ENCODE measurements at places on chromosomes 4 and X.
A peak's percentile ranks its signal among the peaks of the same experiment; 100 is the strongest.

- no peak for DNase-seq
Measured at GRCh38 chr4:122643257-122643656, 22.4 kb upstream of the IL21 start.

GRCh38 chr4:184815046-184815877 lies 10.5 kb downstream of the ACSL1 start:
- DNase-seq = no peak

DNA sequence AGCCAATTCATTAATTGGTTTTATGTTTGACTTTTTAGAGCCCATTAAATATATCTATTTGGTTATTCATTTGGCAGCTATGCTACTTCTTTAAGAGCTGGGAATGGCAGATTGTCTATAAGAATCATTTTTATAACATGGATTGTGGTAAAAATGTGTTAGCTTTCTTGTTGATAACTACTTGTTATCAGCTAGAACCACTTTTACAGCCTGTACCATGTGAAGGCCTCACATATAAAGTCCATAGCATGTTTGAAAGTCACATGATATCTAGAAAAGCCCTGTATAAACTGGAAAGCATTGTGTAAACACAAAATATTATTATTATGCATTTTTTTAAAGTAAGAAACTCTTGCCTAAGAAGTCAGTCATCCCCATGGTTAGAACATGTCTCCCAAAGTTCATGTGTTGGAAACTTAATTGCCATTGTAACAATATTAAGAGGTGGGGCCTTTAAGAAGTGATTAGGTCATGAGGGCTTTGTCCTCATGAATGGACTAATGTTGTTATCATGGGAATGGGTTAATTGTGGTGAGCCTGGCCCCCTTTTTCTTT lies 110.9 kb upstream of the BMP2K start:
- DNase-seq = no peak

DNA sequence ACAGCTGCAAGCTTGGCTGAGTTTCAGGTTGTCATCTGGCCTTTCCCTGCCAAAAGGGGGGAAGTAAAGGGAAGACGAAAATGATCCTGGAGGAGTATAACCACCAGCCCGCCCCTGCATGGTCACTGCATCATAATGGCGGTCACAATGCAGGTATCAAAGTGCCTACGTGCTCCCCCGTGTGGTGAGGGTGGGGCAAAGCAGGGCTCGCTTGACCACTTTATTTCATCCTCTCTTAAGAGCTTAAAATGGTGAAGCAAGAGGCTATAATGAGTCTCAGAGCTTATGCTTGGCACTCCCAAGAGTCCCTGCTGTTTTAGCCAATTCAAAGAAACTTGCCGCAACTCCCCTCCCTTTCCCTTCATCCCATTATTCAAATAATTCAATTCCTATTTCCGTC lies 105.6 kb downstream of the APOOL start:
- no peak for DNase-seq

- no peak for DNase-seq
Measured at GRCh38 chr4:184702114-184702513, 31.8 kb downstream of the CENPU start.

- no peak for DNase-seq
Measured at GRCh38 chrX:48737940-48738339, 23.6 kb upstream of the GLOD5 start.

DNA sequence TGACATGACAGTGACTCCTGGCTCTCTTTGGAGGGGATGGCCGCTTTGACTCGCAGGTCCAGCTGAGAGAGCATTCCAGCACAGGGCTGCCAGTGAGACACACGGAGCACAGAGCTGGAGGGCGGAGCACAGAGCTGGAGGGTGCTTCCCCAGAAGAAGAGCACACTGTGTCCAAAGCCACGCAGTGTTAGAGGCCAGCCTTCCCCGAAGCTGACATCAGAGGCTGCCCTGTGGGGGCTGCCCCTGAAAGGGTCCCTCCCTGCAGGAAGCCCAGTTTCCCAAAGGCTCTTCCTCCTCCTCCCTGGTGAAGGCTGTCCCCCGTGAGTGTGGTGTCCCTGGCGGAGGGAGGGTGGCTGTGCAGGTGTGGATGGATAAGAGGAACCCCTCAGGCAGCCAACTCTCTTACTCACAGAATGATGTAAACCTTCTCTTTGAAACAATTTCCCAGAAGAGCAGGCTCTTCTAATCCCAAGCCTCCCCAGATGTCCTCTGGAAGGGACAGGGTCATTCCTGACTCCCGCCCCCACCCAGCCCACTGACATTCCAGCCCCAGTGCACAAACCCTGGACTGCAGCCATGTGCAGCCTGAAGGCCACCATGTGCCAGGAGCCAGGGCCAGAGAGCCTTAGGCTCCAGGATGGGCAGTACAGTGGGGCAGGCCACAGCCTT lies 53.4 kb downstream of the PSAPL1 start:
- no peak for DNase-seq

GRCh38 chr4:101724093-101724492 lies 66.4 kb upstream of the BANK1 start:
- no peak for DNase-seq

DNA sequence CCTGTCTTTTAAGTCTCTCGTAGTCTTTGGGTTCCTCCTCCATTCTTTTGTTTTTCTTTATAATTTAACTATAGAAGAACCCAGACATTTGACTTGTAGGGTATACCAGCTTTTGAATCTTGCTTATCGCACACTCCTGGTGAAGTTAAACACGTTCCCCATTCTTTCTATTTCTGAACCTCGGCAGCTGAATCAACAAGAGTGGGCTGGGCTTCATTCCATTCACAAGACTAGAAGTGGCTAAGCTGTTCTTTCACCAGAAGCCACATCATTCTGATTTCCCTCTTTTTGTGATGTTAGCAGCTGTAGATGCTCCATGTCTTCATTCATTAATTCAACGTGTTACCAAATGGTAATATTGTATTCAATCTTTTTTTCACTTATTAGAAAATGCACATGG lies 167.9 kb downstream of the CORIN start:
- DNase-seq = no peak

GRCh38 chr4:7411491-7411890 lies 23.2 kb downstream of the PSAPL1 start:
- no peak for DNase-seq

- DNase-seq = no peak
Measured at GRCh38 chrX:97452283-97452682, 568.6 kb downstream of the RPA4 start.

GRCh38 chr4:38315286-38315685 lies 348.7 kb upstream of the KLF3 start:
- no peak for DNase-seq

DNA sequence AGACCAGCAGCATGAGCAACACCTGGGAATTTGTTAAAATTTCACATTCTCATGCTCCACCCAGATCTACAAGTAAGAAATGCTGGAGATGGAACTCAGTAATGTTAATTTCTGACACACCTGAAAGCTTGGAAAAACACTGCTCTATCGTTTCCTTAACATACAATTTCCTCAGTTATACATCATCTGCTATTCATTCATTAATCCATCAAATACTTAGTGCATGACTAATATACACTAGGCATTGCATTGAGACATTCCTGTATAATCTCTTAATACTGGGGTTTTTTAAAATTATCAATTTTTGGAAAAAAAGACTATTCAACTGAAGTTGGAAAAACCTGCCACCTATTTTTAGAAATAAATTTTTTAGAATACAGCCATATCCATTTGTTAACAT lies 106.1 kb downstream of the CHM start:
- DNase-seq = no peak

DNA sequence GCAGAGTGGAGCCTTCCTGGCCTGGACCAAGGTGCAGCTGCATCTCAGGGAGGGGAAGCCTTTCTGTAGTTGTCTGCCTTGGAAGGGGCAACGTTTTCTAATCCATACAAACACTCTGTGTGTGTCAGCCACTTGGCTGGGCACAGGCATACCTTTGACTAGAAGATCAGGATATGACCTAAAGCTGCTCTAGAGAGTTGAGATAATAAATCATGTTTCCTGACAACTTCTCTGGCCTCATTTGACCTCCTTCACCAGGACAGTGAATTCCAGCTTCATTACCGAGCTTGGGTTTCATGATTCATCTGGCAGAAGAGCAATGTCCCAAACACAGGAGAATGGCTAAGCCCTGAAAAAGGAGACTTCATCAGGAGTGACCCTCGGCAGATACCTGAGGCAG lies 89.6 kb upstream of the KIT start:
- no peak for DNase-seq

GRCh38 chr4:142817442-142817841 lies 28.7 kb downstream of the INPP4B start:
- peak; percentile 1 for DNase-seq

DNA sequence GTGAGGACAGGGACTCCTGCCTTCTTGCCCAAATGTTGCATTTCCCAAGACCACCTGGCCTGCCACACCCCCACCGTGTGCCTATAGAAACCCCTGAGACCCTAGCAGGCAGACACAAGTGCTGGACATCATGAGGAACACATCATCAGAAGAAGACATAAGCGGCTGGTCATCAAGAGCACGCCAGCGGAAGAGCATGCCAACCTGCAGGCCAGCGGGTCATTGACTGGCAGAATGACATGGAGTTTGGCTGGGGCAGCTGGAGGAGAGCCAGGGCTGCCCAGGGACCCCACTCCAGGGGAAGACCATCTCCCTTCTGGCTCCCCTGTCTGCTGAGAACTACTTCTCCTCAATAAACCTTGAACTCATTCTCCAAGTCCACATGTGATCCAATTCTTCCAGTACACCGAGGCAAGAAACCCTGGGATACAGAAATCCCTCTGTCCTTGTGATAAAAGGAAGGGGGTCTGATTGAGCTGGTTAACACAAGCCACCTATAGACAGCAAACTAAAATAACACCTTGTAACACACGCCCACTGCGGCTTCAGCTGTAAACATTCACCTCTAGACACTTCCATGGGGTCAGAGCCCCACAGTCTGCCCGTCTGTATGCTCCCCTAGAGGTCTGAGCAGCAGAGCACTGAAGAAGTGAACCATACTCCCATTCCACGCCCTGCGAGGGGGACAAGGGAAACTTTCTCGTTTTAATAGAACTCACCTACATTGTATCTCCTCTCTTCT lies 164.8 kb upstream of the EMCN start:
- no peak for DNase-seq

GRCh38 chr4:101274888-101275752 lies 72.2 kb downstream of the PPP3CA start:
- DNase-seq = no peak

GRCh38 chr4:139770361-139770760 lies 104.7 kb downstream of the MGST2 start:
- DNase-seq = no peak

DNA sequence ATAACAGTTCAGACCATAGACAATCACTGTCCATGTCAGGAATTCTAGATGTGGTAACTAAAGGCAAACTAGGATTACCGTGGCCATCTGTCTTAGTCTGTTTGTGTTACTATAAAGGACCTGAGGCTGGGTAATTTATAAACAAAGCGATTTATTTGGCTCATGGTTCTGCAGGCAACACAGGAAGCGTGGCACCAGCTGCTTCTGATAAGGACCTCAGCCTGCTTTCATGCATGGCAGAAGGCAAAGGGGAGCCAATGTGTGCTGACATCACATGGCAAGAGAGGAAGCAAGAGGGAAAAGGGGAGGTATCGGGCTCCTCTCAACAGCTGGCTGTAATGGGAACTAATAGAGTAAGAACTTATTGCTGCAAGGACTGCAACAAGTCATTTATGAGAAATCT lies 376.7 kb downstream of the GPM6A start:
- no peak for DNase-seq

- DNase-seq = no peak
Measured at GRCh38 chrX:40996886-40997530, 88.2 kb upstream of the USP9X start.

- no peak for DNase-seq
Measured at GRCh38 chr4:23931489-23931830, 41.6 kb upstream of the PPARGC1A start.

DNA sequence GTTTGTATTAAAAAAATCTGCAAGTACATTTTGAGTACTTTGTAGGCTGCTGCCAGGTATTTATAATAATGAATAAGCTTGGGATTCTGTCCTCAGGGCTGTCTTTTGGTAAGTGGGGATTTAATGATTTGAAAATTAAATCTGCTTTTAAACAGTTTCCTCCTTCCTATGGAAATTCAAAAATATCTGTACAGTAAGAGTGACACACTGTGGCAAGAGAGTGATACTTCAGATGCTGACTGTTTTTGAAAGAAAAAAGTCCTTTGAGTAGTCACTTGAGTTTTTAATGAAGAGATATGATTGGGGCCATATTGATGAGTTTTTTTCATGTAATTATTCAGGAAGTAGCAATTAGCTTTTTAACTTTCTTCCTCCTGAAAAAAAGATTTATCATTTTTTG lies 49.2 kb downstream of the SMARCAD1 start:
- no peak for DNase-seq

- DNase-seq = no peak
Measured at GRCh38 chrX:40166582-40166981, 68.8 kb upstream of the BCOR start.

- DNase-seq = no peak
Measured at GRCh38 chr4:1783015-1783414, 10.1 kb upstream of the FGFR3 start.

DNA sequence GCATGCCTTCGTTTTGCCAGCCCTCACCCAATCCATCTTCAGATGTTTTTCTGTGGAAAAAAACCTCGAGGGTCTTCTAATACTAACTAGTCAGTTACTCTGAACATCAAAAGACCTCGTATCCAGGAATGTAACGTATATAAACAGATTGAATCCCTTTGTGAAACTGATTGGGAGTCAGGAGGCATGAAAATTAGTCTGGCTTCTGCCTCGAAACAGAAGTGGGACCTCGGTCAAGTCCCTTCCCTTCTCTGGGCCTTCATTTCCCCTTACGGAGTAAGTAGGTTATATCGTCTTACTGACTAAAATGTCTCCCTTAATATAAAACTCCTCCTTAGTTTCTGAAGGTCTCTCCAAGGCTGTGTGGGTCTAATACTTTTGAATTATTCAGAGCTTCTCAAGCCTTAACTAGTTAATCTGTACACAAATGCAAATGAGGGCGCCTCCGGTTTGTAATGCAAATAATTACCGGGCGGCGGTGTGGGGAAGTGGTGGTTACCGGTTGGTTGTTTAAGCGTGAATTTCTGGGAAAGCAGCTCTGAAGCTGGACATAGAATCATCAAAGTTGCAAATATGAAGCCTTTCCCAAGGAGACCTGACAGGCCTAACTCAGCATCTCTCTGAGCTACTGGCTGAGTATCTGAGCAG lies 11.4 kb upstream of the NKRF start:
- no peak for DNase-seq

GRCh38 chr4:181350615-181351415 lies 892.4 kb upstream of the TENM3 start:
- no peak for DNase-seq

DNA sequence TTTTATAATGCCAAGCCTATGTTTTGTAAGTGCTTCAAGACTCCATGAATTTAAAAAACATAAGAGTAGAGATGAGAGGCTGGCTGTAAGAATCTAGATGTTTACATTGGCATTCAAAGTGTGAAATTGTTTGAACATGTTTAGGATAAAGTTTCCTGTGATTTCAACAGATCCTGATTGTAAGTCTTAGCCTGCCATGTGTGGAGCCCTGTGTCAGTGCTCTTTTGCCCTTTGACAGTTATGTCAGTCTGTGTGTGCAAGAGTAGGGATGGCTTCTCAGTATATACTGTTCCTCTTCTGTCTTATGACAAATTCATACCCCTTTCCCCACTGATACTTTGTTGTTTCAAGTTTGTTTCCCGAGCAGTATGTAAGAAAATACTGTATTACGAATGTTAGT lies 68.2 kb downstream of the USP9X start:
- DNase-seq = no peak
